Erythroblast (primary cell): ENCODE measurements at places on chromosomes 5 and 9.

GRCh38 chr5:124130816-124131215, 615.6 kb downstream of the ZNF608 start:
- no peak for DNase-seq

- no peak for DNase-seq
Measured at GRCh38 chr9:31697956-31698355, 686.5 kb upstream of the ACO1 start.

DNA sequence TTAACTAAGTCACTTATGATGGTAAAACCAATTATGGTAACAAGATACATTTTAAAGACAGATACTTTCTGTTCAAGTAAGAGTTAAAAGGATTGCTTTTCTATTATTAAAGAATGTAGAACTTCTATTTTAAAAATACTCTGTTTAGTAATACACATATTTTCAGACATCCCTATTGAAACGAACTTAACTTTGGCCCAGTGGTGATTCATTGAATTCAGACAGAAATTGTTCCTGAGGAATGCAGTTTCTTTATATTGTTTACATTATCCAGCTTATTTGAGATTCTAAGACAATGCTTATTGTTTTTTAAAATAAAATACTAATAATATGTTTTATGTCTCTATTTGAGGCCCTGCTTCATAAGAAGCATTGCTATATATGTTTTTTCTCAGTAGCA, 816.4 kb downstream of the SEMA5A start:
- DNase-seq, result no peak

- no peak for DNase-seq
Measured at GRCh38 chr5:27503813-27504212, 465.4 kb upstream of the CDH9 start.

DNA sequence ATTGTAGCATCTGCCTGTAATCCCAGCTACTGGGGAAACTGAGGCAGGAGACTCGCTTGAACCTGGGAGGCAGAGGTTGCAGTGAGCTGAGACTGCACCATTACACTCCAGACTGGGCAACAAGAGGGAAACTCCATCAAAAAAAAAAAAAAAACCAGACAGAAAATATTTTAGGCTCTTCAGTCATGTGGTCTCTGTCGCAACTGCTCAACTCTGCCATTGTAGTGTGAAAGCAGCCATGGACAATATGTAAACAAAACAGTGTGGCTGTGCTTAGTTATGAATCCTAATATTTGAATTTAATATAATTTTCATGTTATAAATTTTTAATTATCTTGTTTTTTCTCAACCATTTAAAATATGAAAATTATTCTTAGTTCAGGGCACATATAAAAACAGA, 38.4 kb downstream of the ZFAND5 start:
- DNase-seq, result no peak

DNA sequence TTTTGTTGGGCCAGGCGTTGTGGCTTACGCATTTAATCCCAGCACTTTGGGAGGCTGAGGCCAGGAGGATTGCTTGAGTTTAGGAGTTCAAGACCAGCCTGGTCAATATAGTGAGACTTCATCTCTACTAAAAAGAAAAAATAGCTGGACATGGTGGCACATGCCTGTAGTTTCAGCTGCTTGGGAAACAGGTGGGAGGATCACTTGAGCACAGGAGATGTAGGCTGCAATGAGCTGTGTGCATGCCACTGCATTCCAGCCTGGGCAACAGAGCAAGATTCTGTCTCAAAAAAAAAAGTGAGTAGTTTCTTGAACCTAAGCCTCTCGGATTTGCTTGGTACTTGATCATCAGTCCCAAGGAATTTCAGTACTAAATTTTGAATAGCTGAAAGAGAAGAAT, 26.9 kb downstream of the G3BP1 start:
- no peak for DNase-seq

GRCh38 chr5:152274224-152274623, 130.9 kb downstream of the NMUR2 start:
- DNase-seq, result no peak

DNA sequence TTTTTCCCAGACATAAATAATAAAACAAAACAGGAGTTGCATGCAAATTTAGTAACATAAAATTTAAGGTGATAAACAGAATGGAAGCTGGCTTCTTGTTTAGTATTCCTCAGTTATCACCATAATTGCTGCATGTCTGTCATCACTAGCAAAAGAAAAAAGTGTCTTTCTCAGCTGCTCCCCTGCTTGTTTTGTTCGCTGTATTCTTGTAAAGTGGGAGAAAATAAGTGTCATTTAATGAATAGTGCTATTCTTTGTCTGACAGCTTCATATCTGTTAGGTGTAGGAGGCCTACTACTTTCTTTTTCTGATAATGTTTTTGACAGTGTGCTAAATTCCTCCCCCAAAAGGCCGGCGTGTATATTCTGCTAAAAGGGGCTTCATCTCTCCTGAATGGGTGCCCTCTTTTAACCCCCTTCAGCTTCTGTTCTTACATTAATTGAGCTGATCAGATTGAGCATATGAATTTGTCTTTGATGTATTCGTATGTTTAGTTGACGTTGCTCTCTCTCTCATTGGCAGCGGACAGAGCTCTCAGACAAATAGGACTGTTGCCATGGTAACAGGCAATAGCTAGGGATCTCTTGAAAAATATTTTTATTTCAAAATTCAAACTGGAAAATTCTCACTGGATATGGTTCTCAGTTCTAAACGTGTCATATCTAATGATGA, 303.8 kb downstream of the KIAA0825 start:
- no peak for DNase-seq

- no peak for DNase-seq
Measured at GRCh38 chr9:136075881-136076678, 19.0 kb downstream of the NACC2 start.

DNA sequence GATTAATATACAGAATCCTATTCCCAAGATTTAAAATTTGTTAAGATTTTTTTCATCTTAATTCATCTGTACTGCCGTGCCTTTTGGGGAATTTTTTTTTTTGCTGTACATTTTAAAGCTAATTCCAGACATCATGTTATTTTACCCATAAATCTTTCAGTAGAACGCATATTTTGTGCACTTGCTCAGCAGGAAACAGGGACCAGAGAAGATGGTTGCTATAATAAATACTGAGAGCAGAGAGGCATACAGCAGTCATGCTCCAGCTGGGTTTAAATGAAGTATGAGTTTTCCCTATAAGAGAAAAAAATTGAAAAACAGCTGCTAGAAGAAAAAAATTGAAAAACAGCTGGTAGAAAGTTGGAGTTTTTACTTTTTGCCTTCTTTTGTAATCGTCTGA, 196.9 kb upstream of the PUM3 start:
- no peak for DNase-seq

DNA sequence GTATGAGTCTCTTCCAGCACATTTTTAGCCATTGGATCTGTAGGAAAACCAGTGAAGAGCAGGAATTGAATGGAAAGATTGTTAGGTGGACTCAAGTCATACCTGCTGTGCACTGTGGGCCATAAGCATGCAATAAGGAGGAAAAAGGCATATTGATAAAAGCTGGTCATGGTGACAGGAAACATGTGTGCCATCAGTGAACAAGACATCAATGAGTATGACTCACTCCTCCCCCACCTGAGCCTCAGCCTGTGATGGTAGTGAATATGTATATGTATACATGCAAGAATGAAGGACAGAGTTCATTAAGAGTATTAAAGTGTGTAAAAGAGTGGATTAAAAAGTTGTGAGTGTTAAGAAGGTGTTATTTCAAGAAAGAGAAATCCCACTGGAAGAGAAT, 164.5 kb downstream of the TMEM38B start:
- DNase-seq, result no peak

GRCh38 chr5:74040065-74040551, 414.1 kb downstream of the ARHGEF28 start:
- no peak for DNase-seq

GRCh38 chr5:166356096-166356495, 1935.3 kb upstream of the WWC1 start:
- no peak for DNase-seq

GRCh38 chr5:27639005-27639612, 600.7 kb upstream of the CDH9 start:
- no peak for DNase-seq
